ENCODE measurements at places on chromosomes 2 and 18.

GRCh38 chr2:238921681-238922319, 73.9 kb downstream of the TWIST2 start:
- H3K36me3 ChIP-seq = peaks cover 11% of the 10 kb centered on the region
- no peak overlapping the region for H3K27ac ChIP-seq
- peaks cover 8% of the 10 kb centered on the region for H3K4me1 ChIP-seq
- H3K27me3 ChIP-seq = no peaks in the 10 kb centered on the region
- no peak overlapping the region for H3K4me3 ChIP-seq
- no peak for DNase-seq

DNA sequence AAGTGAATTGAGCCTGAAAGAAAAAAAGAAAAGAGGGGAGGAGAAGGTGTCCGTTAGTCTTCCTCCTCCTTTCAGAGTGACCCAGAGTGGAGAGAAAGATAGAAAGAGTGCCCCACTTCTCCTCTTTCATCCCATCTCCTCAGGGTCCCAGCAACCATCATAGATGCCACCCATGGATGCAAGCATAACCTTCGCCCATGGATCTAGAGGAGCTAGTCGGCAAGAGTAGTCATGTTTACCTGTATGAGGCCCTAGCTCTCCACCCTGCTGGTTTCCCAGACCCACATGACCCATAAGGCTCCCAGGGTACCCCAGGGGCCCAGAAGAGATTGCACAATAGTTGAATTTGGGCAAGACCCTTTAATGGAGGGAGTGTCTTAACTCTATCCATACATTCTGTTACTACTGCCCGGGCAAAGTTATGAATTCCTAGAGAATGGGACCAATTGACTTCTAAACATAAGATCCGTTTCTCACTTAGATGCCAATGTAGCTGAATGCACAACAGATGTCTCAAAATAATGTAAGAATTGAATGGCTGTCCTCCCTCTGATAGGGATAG, 56.1 kb upstream of the CDCA7 start:
- H3K4me3 ChIP-seq = no peak overlapping the region
- H3K27me3 ChIP-seq = no peaks in the 10 kb centered on the region
- no peaks in the 10 kb centered on the region for H3K4me1 ChIP-seq
- no peaks in the 10 kb centered on the region for H3K36me3 ChIP-seq

DNA sequence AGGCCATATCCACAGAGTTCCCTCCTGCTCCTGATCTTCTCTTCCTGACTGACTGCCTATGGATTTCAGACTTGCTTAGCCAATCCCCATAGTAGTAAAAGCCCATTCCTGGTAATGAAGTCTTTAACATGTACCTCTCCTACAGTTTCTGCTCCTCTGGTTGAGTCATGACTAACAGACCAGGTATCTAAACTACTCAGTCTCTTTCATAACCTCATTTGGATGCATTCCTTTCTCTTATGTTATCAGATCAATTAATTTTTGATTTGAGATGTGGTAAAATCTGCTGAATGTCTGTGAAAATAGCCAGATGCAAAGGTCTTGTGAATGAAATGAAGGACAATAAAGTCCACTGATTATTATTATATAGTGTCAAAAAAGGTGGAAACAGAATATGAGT, 198.0 kb downstream of the NBAS start:
- H3K27me3 ChIP-seq = no peaks in the 10 kb centered on the region
- H3K4me3 ChIP-seq = no peak overlapping the region
- peak; percentile 35 for DNase-seq
- peak overlapping the region; percentile 4 for H3K27ac ChIP-seq
- H3K36me3 ChIP-seq = no peaks in the 10 kb centered on the region

- H3K27me3 ChIP-seq = no peaks in the 10 kb centered on the region
- H3K36me3 ChIP-seq = peaks cover 69% of the 10 kb centered on the region
- no peak for DNase-seq
- H3K4me1 ChIP-seq = peaks cover 6% of the 10 kb centered on the region
- H3K4me3 ChIP-seq = no peak overlapping the region
Observed at GRCh38 chr2:10594481-10594880, 95.3 kb downstream of the NOL10 start.

GRCh38 chr2:126634273-126634861, 21.6 kb upstream of the GYPC start:
- H3K36me3 ChIP-seq = no peaks in the 10 kb centered on the region
- no peak overlapping the region for H3K27ac ChIP-seq
- DNase-seq = peak; percentile 22

DNA sequence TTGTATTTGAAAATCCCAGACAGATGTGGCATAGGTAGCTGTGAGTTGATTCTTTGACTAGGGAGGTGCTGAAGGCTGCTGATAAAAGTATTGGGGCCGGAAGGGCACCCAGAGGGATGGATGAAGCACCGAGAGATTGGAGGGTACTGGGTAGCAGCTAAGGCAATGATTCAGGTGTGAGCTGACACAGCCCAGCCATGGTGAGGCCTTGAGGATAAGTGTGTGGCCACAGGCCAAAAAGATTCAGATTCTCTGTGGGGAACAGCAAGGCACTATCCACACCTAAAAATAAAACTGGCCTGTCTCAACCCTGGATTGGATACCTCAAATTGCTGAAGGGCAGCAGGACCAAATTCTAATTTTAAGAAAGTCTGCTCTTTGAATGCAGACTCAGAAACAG, 35.2 kb downstream of the RDH14 start:
- no peak for DNase-seq
- H3K27ac ChIP-seq = no peak overlapping the region
- H3K4me3 ChIP-seq = no peak overlapping the region
- no peaks in the 10 kb centered on the region for H3K4me1 ChIP-seq
- no peaks in the 10 kb centered on the region for H3K36me3 ChIP-seq
